NT2/D1 (cell line): ENCODE measurements at places on chromosomes 3 and 15.

DNA sequence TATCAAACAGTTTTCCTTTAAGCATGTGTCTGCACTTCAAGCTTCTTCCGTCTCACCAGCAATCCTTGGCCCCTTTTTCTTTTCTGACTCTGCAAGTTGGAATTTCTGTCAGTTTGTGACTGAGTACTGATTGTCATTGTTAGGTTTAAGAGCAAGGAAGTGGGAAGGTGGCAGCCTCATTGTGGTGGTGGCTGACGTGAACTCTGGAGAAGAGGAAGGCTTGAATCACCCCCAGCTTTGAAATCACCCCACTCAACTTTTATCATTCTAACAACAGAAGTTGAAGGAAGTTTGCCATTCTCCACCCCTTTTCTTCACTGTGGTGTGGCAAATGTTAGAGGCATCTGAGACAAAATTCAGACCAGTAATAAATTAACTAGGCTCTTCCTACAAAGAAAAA, 231.6 kb upstream of the AGTR1 start:
- peak; percentile 16 for DNase-seq

- DNase-seq: no peak
These were observed 40.7 kb downstream of the FSTL1 start for GRCh38 chr3:120410116-120410515.

GRCh38 chr15:65077981-65078352, 1.4 kb downstream of the KBTBD13 start:
- no peak for DNase-seq

- no peak for DNase-seq
These were observed 157.9 kb downstream of the MEX3B start for GRCh38 chr15:81887912-81888311.

- no peak for DNase-seq
These were observed 59.9 kb downstream of the CCNL1 start for GRCh38 chr3:157100096-157100477.

DNA sequence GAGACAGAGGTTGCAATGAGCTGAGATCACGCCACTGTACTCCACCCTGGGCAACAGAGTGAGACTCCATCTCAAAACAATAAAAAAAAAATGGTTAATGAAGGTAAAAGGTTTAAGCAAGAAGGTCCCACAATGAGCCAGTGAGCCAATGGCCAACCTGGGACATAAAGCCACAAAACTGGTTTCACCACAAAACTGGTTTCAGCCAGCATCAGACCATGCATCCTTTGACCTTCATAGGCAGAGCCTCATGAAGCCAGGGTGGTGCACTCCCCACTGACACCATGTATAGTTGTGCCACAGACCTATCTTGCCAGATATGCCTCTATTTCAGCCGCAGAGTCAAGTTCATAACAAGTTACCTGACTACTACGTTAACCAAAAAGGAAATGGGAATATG, 41.9 kb downstream of the SCAP start:
- DNase-seq: no peak

GRCh38 chr3:163953526-163953925, 1124.8 kb downstream of the SI start:
- DNase-seq: no peak

GRCh38 chr3:11323813-11324212, 51.6 kb downstream of the ATG7 start:
- DNase-seq: no peak

- DNase-seq: no peak
These were observed 67.7 kb downstream of the MGLL start for GRCh38 chr3:127754411-127755304.

- DNase-seq: no peak
These were observed 18.8 kb upstream of the SACM1L start for GRCh38 chr3:45670436-45670835.

GRCh38 chr3:105187344-105187743, 179.4 kb upstream of the ALCAM start:
- DNase-seq: no peak

- no peak for DNase-seq
These were observed 14.4 kb upstream of the ALDH1L1 start for GRCh38 chr3:126194713-126195305.

- no peak for DNase-seq
These were observed 502.9 kb downstream of the SHQ1 start for GRCh38 chr3:72345237-72345878.

DNA sequence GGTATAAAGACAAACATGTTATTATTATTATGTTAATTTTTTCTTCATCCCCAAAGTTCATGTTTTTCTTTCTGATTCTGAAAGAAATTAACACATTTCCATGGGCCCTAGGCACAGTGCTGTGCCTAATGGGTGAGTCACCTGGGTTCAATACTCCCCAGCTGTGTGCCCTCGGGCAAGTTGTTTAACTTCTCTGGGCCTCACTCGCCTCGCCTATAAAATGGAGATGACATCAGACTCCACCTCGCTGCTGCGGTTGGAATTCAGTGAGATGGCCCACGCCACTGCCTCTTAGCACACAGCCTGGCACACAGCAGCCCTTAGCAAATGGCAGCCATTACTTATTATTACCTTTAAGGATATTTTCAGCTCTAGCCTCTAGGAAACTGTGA, 22.6 kb downstream of the DNASE1L3 start:
- no peak for DNase-seq

DNA sequence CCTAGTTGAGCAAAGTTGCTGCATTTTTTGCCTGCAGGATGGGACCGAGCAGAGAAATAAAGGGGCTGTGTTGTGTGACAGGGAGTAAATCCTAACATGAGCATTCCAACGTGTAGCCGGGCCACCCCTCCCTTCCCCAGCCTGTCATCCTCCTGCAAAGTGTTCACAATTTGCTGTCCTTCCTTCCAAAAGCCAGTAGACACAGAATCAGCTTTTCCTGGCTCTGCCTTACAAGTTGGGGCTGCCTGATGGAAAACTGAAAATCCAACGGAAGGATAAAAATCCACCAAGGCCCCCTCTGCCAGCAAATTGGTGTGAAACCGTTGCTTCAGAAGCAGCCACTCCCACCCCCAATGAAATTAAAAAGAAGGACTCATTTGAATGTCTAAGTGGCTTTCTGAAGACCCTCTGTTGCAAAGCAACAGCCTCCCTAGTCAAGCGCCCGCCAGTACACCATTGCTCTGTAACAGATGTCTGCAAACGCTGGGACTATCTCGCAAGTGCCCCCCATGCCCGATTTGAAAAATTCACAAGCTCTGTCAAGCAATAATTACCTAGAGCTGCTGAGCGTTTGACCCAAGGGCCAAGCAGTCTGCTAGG, 665 bp downstream of the FRMD4B start:
- DNase-seq: no peak

- no peak for DNase-seq
These were observed 76.9 kb downstream of the PIK3R4 start for GRCh38 chr3:130669740-130670139.

DNA sequence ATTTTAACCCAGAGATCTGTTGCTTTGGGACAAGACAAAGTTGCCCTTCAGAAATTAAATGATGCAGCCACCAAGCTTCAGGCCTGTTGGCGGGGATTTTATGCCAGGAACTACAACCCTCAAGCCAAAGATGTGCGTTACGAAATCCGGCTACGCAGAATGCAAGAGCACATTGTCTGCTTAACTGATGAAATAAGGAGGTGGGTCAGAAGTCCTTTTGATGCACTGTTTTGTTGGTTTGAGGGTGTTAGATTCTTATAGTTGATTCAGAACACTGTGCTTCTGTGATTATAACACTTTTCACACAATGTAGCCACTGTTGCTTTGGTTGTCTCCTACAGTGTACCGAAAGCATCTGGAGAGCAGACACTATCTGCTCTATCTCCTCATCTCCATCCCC, 20.8 kb upstream of the NXPE3 start:
- DNase-seq: no peak

GRCh38 chr3:25781758-25782594, 1.3 kb downstream of the NGLY1 start:
- DNase-seq: no peak

DNA sequence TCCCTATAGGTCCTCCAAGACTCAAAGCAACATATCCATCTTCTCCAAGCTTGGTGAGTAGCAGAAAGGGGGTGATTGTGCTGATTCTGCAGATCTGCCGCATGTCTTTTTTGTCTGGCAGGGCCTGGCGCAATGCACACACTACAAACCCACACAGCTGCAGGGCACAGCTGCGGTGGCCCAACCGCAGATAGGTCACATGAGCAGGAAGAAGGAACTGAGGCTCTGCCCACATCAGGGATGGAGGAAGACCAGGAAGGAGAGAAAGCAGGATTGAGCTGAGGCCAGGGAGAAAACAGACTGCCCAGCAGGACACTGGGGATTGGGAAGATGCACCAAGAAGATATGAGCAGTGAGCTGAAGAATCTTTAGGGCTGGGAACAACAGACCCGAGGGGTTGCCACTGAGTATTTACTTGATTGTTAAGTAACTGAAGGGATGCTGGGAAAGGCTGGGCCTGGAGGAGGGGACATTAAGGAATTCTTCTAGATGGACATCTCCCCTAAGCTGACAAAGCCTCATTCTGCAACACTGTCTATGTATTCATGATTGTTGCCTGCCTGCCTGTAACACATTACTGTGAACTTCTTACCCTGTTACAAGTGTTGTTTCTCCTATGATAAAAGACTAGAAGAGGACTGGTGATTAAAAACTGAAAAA, 126.7 kb downstream of the MYLK start:
- DNase-seq: no peak

GRCh38 chr15:35491999-35492398, 54.0 kb downstream of the DPH6 start:
- no peak for DNase-seq

- DNase-seq: no peak
These were observed 63.8 kb downstream of the LPP start for GRCh38 chr3:188217726-188218125.

- no peak for DNase-seq
These were observed 29.4 kb upstream of the MYZAP start for GRCh38 chr15:57562196-57562769.

DNA sequence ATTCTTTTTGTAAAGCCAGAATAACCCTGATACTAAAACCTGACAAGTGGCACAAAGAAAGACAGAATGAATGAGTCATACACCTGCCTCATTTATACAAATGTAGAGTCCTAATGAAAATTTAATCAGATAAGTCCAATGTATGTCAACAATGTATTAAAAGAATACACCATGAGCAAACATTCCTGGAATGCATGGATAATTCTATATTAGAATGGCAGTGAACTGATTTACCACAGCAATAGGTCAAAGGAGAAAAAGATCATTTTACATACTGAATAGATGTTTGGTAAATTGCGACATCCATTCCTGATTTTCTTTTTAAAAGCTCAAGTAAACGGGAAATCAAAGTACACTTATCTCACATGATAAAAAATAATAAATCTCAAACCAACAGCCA, 11.2 kb upstream of the LOXL1 start:
- no peak for DNase-seq

DNA sequence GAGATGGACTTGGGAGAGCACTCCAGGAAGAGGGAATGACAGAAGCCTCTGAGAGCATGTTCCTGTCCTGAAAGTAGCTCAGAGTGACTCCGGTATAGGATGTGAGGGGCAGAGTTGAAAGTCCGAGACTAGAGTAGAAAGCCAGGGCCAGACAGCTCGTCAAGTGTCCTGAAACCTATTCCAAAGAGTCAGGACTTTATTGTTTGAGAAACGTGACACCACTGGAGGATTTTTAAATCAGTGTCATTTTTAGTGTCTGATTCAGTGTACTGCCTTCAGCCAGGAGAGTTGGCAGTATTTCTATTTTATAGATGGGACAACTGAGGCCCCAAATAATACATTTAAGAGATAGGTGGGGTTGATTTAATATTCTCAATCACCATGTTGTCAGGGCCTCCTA, 1.6 kb upstream of the RBMS3 start:
- DNase-seq: no peak

- peak; percentile 88 for DNase-seq
These were observed at the start of gene MKRN2 for GRCh38 chr3:12556690-12557472. Gene MKRN2 (plus strand): TSS chr3:12557087. CDS start chr3:12557151, 64 bp downstream.

- DNase-seq: no peak
These were observed 332.6 kb upstream of the KCNMB2 start for GRCh38 chr3:178203650-178204049.

DNA sequence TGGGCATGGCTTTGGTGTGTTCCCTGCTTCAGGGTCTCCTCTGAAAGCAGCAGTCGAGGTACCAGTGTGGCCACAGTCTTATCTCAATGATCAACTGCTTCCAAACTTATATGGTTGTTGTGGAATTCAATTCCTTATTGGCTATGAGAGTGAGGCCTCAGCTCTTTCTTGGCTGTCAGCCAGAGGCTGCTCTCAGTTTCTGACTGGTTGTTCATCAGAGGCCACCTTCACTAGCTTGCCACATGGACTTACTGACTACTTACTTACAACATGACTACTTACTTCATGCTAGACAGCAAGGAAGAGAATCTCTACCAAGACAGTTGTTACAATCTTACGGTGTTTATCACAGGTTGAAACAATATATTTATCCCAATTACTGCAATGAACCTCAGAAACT, 789.2 kb downstream of the DIPK2A start:
- DNase-seq: no peak

DNA sequence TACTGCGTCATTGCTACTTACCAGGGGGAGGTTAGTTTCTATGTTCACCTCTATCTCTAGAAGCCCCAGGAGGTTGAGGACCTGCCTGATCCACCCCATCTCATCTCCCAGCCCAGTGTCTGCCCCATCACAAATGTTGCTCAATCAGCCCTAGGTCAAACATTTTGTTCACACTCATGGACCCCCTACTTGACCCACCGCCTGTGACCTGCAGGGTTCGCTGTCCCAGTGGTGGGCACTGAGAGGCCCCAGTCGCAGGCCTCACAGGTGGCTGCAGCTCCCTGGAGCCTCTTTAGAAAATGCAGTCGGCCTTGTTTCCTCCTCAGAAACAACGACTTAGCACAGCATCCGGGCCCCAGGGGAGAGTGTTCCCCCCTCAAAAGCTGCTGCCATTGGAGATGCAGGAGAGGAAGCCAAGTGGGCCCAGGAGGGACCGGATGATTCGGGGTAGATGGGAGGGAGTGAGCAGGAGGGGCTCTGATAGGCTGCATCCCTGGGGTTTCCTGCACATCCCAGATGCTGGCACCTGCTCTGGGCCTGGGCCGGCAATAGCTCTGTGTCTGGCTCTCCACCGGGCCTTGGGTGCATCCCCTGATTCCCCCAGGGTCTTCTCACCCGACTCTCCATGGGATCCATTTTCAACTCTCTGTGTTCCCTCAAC, 18.4 kb upstream of the INSYN1 start:
- DNase-seq: no peak

- no peak for DNase-seq
These were observed 98.1 kb upstream of the CLSTN2 start for GRCh38 chr3:139836698-139837464.

GRCh38 chr15:80194914-80195313, 42.1 kb downstream of the FAH start:
- no peak for DNase-seq
